NCI-H2227 treated with DMSO at 0.1 percent for 48 hours (cell line): ENCODE measurements at places on chromosomes 12 and 14.

DNA sequence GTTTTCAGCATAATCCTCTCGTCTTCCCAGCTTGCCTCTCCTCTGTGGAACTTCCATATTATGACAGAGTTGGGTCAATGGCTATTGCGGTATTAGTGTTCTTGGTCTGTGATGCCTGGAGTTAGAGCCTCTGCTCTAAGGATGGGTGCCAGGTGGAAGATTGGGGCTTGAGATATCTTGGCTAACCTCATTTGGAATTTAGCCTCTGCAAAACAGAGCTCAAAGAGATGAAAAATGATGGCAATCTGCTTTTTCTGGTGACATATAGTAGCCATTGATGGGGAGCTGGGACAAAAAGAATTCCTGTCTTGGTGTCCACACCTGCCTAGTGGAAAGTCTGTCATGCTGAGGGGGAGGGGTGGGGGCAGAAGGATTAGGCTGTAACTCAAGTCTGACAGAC is 152.1 kb downstream of the RPL10L start:
- DNase-seq = no peak

- no peak for DNase-seq
Observed at GRCh38 chr12:47377414-47378221, 297.9 kb upstream of the AMIGO2 start.

DNA sequence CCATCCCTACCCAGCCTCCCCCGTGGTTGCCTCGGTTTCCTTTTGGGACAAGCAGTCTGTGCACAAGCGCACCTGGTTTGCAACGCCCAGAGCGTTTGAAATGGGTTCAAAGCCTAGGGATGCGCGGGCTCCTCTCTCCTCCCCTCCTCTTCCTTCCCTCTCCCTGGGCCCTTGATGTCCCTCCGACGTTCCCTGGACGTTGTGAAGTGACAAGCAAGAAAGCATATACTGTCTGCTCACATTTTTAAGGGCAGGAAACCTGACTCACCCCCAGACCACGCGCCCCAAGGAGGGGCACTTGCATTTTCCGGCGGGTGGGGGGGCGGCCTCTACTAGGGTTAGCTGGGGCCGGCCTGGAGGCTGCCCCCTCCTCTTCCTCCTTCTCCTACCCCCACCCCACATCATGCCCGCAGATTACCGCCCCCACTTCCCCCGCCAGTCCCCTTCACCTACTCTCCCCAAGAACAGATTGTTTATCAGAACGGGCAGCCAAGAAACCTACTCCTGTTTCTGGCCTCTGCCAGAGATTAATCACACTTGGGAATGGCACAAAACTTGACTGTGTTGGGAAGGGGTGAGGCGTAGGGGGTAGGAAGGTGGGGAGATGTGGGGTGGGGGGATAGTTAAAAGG is 9.5 kb upstream of the IRF2BPL start:
- DNase-seq = no peak

GRCh38 chr12:47033789-47034555 is 45.4 kb upstream of the PCED1B start:
- DNase-seq = no peak

DNA sequence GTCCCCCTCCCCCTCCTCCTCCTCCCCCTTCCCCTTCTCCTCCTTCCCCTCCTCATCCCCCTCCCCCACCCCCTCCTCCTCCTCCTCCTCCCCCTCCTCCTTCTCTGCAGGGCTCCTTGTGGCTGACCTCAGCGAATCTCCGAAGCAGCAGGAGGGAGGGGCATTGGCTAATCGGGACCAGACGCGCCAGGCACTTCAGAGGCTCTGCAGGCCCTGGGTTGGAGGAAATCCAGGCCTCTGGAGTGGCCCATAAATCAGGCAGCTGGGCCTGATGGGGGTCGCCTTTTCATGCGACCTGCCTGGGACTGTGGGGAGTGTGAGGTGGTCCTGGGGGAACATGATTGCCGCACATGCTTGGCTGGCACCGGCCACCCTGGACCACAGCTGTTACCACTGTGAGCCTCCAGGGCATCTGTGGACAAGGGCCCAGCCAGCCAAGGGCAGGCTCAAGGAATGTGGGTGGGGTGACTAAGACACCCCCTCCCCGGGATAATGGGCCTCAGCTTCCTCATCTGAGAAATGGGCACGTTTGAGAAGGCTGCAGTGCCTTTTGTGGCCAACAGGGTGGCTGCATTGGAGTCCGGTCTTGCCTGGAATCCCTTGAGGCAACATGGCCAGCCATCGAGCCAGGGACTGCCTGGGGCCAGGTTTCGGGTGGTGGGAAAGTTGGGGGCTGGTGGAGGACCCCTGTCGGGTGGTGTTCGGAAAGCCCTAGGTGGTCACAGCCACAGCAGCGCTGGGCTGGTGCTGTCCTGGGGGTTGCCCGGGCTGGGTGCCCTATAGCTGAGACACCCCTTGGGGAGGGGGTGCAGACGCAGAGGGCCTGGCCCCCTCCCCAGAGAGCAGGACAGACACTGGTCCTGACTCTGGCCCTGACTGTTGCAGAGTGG is 12.0 kb downstream of the KIF26A start:
- peak; percentile 72 for DNase-seq

- no peak for DNase-seq
Observed at GRCh38 chr12:117857632-117858612, 110.9 kb downstream of the KSR2 start.

GRCh38 chr12:49108958-49109404 is 1.7 kb downstream of the LMBR1L start:
- no peak for DNase-seq

GRCh38 chr12:21925296-21925913 is 15.8 kb downstream of the ABCC9 start:
- DNase-seq = no peak

GRCh38 chr12:119208626-119209061 is 29.9 kb downstream of the HSPB8 start:
- DNase-seq = peak; percentile 6

- no peak for DNase-seq
Observed at GRCh38 chr12:93563807-93564538, 8.5 kb upstream of the SOCS2 start.

GRCh38 chr14:63578300-63578699 is 35.1 kb upstream of the PPP2R5E start:
- no peak for DNase-seq

- DNase-seq = no peak
Observed at GRCh38 chr14:100826391-100827100, 628 bp downstream of the MEG3 start.

DNA sequence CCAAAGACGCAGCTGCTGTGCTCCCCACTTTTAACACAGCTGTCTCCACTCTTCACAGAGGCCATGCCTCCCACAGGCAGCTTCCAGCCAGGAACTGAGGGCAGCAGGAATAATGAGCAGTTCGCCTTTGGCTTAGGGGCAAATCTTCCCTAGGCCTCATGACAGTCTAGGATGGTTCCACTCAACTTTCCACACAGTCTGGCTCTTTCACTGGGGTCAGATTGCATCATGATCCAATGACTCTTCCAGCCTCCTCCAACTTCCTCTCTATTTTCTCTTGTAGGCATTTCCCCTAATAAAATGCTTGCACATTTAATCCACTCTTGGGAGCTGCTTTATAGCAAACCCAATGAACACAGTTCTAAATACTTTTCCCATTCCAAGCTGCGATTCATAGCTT is 271.6 kb upstream of the ATP2B1 start:
- DNase-seq = no peak

- DNase-seq = no peak
Observed at GRCh38 chr12:52052468-52053186, 1.4 kb downstream of the NR4A1 start.

DNA sequence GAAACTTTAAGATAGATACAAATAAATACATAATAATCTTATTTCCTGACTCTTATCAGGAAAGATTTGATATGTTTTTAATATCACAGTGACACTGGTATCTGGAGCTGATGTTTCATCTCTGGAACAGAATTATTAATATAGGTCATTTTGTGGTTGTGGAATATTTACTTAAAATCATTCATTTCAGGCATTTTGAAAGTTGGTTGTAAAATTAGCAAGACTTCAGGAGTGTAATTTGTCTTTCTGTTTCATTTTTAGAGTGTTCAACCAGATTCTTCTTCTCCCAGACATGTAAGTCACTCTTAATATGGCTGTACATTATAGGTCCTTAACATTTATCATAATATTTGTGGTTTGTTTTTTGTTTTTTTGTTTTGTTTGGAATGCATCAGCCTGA is 115.7 kb downstream of the PCNX1 start:
- DNase-seq = no peak

GRCh38 chr12:128381541-128381940 is 114.6 kb downstream of the TMEM132C start:
- DNase-seq = no peak

GRCh38 chr12:66235626-66236281 is 46.7 kb downstream of the IRAK3 start:
- DNase-seq = no peak

DNA sequence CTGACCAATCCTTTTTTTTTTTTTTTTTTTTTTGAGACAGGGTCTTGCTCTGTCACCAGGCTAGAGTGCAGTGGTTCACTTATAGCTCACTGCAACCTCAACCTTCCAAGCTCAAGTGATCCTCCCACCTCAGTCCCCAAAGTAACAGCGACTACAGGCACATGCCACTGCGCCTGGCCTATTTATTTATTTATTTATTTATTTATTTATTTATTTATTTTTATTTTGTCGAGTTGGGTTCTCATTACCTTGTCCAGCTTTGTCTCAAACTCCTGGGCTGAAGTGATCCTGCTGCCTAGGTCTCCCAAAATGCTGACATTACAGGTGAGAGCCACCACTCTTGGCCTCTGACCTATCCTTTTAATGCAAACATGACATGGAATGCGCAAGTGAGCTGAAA is 124.4 kb downstream of the GXYLT1 start:
- no peak for DNase-seq

DNA sequence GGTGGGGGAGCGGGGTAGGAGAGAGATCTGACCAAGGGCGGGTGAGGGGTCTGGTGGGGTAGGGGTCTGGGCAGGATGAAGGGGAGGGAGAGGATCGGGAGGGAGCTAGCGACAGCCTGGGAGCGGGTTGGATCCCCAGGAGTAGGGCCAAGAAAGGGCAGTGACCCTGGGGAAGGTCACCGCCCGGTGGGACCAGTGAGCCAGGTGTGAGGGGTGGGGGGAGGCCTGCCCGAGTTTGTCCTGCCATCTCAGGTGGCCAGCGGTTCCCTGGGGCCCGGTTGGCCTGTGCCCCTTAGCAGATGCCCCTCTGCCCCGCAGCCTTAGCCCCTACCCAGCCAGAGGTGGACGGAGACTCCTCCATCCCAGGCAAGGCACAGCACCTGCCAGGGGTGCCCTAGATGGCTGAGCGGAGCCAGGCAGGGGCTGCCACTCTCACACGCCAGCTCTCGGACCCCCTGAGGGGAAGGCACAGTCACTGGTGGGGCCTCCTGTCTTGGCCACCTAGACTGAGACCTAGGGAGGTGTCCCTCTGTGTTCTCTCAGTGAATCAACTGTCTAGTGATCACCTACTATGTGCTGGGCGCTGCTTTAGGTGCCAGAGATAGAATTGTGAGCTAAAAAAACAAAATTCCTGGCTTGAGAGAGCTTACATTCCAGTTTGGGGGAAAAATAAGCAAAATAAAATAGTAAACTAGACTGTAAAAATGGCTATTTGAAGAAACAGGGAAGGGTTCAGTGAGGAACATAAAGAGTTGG is 629 bp upstream of the TTC7B start:
- no peak for DNase-seq

- no peak for DNase-seq
Observed at GRCh38 chr12:41361738-41362137, 173.6 kb downstream of the PDZRN4 start.

DNA sequence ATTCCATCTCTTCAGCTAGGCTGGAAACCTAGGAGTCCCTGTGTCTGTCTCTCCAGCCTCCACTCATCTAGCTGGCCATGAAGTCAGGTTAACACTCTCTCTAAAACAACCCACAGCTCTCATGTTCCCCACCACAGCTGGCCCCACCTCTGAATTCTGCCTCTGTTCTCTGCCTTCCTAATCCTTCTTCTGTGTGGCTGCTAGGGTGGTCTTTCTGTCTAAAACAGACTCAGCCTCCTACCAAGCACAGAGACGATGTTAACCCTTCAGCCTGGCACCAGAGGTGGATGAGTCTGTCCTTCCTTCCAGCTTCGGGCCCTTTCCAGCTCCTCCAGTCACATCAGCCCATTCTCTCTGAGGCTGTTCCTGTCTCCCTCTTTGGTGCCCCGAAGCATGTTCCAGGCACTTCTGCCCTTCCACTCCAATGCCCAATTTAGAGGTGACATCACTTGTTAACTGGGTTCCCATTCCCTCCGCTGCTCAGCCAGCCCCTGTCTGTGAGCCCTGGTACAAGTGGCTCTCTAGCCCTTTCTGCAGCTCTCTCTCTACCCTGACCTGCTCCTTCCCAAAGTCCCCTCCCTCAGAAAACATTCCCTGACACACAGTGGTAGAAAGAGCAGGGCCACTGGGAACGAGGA is 9.1 kb downstream of the FIGNL2 start:
- no peak for DNase-seq

DNA sequence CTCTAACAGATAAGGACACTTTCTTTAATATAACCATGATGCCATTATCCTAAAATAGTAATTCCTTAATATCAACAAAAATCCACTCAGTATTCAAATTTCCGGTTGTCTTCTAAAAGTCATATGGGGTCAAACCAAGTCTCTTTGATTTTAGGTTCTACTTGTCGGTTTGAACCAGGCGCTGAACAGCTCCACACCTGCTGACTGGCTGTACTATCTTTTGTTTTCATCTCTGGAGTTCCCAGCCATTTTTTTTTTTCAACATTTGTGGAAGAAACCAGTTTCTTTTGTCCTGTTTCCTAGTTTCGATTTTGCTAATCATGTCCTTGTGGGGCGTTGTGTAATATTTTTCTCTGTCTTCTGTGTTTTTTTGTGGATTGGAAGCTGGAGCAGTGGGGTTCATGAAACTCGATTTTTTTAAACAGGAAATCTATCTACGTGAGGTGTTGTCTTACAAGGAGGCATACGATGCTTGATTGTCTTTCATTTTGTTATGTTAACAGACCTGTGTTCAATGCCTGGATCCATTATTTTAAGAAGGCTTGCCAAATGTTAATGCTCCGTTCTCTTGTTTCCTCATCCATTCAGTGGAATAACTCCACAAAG is 50.2 kb downstream of the FZD10 start:
- DNase-seq = no peak

DNA sequence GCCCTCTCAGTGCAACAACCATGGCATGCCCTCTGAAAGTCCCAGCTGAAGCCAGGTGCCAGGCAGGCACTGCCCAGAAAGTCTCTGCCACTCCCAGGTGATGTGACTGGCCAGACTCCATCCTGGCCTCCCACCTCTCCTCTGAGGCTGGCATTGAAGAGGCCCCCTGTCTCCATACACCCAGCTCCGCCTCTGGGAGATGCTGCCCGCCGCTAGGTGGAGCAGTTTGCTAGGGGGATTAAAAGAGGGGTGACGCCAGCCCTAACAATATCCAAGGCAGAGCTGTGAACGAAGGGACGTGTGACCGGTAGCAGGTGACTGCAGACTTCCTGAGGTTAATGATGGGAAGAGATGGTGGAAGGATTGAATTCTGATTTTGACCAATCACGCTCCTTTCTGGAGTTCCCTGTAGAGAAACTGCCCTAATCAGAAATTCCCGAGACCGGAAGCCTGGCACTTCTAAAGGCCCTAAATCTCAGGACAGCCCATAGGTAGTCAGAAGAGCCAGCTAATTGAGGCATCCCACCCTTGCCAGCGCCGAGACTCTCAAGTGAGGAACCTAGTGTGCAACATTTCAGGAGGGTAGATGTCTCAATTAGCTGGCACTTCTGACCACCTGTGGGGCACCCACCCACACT is 8.3 kb upstream of the PLEK2 start:
- DNase-seq = no peak
